ENCODE measurements at places on chromosomes 6 and 20.

DNA sequence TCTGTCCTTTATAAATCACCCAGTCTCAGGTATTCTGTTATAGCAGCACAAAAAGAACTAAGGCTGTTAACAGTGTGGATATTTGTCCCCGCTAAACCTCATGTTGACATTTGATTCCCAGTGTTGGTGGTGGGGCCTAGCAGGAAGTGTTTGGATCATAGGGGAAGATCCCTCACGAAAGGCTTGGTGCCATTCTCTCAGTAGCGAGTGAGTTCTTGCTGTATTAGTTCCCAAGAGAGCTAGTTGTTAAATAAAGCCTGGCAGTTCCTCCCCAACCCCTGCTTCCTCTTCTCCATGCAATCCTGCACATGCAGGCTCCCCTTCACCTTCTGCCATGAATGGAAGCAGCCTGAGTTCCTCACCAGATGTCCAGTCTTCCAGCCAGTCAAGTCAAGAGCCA lies 29.8 kb upstream of the ERVFRD-1 start:
- no peak for DNase-seq

DNA sequence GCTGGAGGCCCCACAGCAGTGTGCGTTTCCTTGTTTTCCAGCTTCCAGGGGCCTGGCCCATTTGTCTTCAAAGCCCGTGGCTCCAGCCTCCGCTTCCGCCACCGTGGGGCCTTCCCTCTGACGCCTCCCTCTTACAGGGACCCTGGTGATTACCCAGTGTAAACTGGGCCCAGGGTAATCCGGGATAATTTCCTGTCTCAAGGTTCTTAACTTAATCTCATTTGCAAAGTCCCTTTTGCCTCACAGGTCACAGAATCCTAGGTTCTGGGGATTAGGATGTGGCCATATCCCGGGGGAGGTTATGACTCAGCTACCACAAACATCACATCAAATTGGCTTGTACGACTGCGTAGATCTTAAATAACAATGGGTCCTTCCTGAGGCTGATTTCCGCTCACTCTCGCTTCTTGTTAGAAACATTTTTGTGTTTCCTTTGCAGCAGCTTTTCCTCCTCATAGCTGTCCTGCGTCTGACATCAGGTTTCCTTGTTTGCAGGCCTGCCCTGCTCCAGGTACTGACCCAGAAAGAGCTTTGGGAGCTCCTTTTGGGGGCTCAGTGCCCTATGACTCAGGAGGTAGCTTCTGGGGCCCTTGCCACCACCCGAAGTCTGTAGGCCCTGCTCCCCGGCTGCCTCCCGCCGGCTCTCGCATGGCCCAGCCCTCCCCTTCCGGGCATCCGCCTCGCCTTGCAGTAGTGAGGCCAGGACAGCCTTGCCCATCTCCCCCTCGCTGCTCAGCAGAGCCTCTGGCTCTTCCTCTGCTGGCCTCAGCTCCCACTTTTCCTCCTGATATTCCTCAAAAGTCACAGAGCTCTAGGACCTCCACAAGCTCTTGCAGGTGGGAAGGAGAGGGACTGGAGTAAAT lies 100.5 kb downstream of the ERMARD start:
- DNase-seq, result no peak

DNA sequence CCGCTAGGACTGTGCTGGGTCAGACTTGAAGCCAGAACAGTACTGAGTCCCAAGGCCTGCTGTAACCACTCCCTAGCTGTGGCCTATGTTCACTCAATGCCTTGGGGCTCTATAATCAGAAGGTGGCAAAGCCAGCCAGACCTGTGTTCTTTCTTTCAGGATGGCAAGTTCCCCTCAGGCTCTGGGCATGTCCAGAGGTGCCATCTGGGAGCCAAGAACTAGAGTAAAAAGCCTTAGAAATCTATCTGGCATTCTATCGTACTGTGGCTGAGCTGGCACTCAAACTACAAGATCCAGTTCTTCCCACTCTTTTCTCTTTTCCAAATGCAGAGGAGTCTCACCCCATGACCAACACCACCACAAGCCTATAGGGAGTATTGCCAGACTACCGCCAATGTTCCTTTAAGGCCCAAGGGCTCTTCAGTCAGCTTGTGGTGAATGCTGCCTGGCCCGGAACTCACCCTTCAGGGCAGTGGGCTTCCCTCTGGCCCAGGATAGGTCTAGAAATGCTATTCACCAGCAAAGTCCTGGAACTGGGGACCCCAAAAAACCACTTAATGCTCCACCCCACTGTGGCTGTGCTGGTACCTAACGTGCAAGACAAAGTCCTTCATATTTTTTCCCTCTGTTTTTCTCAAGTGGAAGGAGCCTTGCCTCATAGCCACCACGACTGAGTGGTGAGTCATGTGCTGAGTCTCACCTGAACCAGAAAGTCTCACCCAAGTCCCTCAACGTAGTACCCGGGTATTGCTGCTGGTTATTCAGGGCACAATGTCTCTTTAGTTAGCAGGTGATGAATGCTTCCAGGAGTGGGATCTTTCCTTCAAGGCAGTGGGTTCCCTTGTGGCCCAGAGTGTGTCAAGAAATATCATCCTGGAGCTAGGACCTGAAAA lies 8.6 kb upstream of the SIRPB2 start:
- no peak for DNase-seq

- DNase-seq, result no peak
Observed at GRCh38 chr20:18705490-18705889, 108.1 kb upstream of the SCP2D1 start.

- DNase-seq, result no peak
Observed at GRCh38 chr20:51535075-51535386, 7.5 kb downstream of the NFATC2 start.

- no peak for DNase-seq
Observed at GRCh38 chr6:43706788-43707187, 19.2 kb upstream of the MRPS18A start.

- DNase-seq, result no peak
Observed at GRCh38 chr6:81876971-81877370, 124.5 kb upstream of the TENT5A start.
